D721Med (cell line): ENCODE measurements at places on chromosomes 7 and 10.

DNA sequence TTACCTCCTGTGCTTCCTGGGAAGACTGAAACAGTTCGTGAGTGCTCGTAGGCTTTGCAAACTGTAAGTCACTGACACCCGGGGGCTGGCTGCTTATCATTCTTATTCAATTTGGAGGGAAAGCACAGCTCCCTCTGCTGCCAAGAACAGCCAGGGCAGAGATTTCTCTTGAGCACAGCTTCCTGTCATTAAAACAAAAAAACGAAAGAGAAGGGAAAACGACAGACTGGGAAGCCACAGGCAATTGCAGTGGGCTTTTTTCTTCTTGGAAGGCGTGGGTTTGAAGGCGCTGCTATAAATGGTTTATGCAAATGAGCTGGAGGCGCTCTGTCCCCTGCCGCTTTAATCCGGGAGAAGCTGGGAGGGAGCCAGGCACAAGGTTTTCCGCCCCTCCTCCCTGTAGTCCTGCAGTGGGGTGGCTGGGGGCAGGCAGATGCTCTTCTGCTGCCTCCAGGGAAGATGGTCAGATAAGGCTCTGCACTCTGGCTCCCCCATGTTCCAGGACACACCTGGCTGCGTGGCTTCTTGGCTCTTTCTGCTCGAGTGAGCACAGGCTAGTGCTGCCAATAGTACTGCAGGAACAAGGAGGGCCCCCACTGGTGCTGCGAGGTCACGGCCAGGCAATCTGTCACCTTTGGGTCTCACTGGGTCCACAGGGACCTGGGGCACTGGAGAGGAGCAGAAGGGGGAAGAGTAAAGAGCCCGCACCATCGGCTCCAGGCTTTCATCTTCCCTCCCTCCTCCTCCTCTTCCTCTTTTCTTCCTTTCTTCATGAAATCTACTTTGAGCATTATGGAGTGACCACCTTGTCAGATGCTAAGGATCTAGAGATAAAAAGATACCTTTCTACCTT, 49.5 kb downstream of the NEURL1 start:
- no peak for DNase-seq

DNA sequence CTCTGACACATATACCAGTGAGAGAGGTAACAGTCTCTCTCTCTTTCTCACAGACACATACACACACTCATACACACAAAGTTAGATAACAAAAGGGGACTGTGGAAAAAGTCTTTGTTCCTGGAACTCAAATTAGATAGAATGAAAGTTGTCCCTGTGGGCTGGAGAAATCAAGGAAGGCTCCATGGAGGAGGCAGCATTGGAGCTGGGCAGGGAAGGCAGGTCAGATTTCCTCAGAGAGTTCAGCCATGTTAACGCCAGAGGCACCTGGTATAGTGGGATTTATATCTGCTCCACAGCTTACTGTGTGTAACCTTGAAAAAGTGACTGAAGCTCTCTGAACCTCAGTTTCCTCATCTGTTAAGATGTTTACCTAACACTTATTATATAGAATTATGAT, 38.7 kb downstream of the LDB3 start:
- DNase-seq: no peak

DNA sequence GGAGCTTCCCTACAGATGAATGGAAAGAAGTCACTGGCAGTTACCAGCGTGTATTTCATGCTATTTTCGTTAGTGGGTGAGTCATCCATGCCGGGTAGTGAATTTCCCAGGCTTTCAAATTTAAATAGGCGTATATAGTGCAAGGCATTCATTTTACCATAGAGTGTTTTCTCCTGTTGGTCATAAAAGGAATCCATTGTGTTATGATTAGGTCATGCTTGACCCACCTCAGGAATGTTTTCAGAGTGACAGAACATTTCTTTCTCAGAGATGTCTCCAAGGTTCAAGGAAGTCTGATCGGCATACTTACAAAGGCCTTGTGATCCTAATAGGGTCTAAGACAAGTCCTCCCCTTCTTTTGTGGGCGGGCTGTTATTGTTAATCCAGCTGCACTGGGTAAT, 110.7 kb downstream of the AKR1D1 start:
- no peak for DNase-seq

DNA sequence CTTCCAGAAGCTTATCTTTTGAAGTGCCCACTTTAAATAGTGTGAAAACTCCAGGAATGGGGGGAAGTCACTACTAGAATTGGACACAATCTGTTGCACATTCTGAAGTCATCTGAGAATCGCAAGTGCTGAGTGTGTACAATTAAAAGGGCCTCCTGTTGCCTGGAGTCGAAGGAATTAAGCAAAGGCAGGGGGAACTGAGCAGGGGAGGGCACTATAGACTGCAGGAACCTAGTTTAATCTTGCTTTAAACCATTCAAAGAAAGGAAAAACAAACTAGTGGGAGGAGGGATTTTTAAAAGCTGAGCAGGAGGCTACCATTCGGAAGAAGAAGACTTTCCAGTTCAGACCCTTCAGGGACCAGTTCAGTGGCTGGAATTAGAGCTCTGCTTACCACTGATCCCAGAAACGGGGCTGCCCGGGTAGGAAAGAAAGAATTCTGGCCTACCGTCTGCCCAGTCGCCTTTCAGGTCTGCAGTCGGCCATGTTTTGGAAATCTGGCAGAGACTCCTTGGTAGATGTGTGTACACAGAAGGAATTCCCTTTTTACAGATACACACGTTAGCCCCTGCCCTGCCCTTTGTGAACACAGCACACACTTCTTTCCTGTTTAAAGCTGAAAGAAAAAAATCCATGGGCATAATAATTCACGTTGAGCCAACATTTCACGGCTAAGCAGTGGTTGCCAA, 610.6 kb upstream of the FOXK1 start:
- DNase-seq: no peak

GRCh38 chr7:3568516-3568915, 267.5 kb downstream of the SDK1 start:
- DNase-seq: no peak
